Esophagus muscularis mucosa (tissue), 4 donors: ENCODE measurements at places on chromosomes 13 and 19.

- peak; percentile 66 for DNase-seq
These were observed 184.5 kb upstream of the SERP2 start for GRCh38 chr13:44189085-44189484.

GRCh38 chr19:49926515-49926914 lies 2.5 kb upstream of the ATF5 start:
- DNase-seq = no peak

- DNase-seq = no peak
These were observed 144.1 kb upstream of the MIR17HG start for GRCh38 chr13:91203430-91203829.

DNA sequence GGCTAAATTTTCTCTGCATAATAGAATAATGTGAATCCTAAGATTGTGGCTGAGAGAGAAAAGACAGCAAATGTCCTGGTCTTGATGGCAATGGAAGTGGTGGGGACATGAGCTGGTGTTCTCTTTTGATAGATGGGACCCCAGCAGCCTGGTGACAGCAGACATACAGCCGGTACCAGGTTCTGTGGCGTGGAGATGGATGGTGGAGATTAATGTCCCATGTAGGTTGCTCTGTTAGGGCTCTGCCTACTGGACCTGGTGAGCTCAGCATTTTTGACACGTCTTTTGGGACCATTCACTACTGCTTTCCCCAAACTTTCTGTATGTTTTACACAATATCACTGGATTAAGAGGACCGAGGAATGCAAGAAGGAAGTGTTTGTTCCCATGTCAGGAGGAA lies 8.2 kb upstream of the SIGLEC14 start:
- DNase-seq = no peak

DNA sequence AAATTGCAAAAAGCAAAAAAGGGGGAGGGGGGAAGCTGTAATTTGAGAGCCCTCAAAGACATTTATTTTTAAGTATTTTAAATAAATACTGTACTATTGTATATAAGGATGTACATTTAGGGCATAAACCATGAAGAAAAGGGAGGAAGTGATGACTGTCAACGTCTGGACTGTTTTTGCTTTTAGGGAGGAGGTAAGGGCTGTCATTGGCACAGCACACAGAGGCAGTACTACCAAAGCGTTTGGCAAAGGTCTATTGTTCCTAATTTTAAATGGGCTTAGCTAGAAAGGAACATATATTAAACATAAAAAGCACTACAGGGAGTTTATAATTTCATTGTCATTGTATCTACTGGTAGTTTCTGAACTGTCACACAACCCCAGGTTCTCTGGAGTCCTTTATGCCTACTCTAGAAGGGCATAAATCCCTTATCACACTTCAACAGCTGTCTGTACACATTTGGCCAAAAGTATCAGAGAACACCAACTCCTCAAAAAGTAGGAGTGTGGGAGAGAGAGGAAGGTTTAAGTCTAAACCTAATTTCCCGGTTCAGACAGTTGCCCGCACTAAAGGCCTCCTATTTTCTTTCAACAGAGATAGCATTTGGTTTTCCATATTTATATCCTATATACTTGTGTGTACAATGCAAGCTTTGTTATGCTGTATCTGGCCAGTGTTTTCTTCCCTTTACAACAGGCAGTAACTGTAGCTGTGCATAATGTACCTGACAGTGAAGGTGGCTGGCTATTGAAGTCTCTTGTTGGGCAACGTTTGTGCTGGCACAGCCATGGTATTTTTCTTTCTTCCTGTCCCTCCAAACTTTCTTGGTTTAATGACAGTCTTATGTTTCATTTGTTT lies 406.2 kb downstream of the KLF5 start:
- DNase-seq = no peak

DNA sequence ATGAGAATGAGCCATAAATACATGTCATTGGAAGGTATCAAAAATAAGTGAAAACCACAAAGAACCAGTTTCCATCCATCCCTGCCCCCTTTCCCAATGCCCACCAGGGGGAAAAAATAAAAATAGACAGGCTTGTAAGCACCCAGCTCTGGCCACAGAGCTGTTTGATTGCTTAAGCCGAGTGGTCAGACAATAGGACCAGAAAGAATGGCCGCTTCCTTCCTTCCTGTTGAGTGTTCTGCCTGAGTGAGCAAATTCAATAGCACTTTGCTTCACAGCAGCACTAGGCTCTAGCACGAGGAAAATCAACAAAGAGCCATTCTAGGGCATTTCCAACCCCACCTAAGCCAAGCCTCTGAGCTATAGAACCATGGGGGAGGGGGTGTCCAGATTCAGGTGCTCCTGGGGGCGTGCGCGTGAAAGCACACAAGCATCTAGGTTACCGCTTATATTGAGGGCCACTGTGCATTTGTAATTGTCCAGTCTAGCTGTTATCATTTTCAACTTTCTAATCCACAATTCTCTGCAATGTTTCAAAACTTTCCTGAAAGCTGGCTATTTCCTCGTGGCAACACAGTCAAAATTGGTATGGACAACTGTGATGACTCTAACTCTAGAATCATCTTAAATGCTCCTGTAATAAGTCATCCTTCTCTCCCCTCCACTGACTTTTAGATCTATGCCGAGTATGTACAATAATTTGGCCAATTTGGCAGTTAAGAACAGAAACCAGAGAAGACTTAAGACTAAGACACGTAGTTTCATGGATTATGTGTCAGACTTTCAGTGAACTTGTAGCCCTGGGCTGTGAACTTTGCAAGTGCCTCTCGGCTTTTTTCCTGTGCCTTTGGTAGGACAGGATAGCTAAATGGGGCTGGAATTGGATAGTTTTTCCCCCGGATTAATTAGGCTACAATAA lies 64.3 kb downstream of the SPRY2 start:
- peak; percentile 50 for DNase-seq

DNA sequence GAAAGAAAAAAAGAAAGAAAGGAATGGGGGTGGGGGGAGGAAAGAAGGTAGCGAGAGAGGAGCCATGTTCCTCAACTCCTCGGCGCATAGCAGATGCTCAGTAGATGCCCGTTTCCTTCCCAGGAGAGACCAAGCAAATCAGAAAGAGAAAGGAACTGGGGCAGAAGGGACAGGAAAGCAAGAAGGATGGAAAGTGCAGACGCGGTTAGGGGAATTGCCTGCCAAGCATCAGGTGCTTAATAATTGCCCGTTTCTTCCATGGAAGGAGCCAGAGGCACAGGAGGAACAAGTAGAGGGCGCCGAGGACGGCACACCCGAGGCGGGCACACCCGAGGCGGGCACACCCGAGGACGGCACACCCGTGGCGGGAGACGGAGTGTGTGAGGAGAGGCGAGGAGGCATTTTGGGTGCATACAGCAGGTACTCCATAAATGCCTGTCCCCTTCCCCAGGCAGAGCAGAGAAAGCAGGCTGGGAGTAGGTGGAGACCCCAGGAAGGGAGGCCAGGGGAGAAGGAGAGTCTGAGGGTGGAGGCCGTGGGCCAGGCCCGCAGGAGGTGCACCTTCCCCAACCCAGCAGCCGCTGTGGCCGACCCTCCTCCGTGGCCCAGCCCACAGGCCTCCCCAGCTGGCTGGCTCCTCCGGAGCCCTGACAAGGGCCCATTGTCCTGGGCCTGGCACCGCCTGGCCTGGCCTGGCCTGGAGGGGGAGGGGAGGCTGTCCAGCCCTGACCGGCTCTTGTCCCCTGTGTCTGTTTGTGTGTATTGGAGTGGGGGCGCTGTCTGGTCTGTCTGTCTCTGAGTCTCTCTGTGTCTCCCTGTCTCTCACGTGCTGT lies 14.6 kb downstream of the JOSD2 start:
- DNase-seq = no peak

DNA sequence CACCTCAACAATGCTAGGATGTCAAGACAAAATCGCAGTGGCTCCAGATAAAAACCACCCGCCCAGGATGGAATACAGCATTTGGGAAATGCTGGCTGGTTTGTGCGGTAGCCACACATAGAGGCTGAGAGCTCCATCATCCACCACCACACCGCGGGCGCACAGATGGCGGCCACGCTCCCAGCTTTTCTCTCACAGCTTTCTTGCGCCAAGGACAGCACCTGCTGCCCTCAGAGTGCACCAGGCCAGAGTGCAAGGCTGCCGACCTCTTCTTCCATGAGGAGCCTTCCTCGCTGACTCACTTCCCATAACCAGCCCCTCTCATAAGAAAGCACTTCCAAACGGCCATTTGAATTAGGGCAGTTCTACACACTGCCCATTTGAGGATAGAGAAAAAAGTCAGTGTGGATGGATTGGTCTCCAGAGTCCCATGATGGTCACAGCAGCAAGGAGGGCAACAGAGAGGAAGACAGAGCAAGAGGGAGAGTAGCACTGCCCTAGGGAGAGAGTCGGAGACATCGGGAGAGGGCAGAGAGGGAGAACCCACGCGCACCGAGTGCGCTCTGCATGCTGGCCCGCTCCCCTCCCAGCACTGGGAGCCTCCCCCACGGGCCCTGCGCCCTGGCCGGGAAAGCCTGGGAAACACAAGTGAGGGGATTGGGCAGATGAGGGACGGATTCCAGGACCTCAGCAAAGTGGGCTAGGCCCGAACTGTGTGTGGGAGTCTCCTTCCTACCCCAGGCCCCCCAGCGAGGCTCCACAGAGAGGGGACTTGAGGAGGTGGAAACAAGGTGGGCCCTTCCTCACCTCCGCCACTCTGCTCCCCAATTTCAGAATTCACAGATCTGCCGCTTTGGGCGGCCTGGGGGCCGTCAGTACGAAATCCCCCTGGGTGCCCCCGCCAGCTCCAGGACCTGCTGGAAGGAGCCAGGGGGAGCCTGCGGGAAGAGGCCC lies 156.9 kb downstream of the USP12 start:
- no peak for DNase-seq

DNA sequence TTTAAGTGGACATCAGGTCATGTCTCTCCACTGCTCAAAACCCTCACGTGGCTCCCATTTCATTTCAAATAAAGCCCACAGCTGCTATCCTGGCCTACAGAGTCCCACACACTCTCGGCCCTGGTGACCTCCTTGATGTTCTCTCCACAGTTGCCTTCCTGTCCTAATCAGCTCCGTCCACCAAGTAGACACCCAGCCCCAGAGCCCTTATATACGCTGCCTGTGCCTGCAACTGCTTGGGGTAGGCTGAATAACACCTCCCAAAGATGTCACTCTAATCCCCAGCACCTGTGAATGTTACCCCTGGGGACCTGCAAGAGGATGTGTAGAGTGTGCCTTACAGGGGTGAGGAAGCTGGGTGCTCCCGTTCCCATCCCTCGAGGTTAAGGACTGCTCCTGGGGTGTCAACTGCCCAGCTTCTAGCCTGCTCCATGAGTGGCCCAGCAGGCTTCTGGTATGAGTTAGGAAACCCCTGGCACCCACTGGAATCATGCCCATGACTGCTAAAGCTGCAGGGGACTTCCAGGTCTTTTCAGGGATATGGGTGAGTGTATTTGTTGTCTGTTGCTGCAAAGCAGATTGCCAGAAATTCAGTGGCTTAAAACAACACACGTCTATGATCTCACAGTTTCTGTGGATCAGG lies 6.0 kb downstream of the FAM187B start:
- peak; percentile 72 for DNase-seq

- DNase-seq = no peak
These were observed 76.8 kb downstream of the FREM2 start for GRCh38 chr13:38763446-38764381.

DNA sequence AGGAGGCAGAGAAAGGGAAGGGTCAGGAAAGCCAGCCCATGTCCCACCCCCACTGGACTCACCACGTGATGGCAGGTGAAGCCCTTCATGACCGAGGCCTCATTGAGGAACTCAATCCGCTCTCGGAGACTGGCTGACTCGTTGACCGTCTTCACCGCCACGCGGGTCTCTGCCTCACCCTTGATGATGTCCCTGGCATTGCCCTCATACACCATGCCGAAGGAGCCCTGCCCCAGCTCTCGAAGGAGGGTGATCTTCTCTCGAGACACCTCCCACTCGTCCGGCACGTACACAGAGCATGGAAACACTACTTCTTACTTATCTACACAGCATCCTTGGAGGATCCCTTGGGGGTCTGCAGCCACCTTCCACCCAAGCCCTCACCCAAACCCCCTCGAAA lies 55.7 kb downstream of the ZNF557 start:
- no peak for DNase-seq

DNA sequence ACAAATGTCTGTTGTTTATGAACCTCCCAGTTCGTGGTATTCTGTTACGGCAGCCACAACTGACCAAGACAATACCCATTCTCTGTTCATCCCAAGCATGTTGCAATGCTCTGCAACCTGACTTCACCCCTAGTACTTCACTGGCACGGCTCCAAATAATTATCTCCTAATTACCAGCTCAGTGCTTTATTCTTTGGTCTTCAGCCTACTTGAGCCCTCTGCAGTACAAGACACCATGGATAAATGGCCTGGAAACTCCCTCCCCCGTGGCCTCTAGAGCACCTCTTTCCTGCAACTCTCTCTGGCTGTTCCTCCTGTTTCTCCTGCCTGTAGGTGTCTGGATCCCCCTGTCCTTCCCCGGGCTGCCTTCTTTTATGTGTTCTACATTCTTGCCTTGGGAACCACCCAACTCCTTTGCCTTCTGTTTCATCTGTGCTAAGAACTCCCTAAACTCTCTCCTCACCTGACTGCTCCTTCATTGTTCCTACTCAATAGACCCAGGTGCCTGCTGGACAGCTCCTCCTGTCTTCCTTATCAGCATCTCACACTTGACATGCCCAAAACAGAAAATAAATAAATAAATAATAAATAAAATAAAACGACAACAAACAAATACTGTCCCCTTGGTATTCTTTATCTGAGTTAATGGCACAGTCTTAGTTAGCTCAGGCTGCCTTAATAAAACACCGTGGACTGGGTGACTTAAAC lies 200.4 kb upstream of the IPO5 start:
- DNase-seq = peak; percentile 82

DNA sequence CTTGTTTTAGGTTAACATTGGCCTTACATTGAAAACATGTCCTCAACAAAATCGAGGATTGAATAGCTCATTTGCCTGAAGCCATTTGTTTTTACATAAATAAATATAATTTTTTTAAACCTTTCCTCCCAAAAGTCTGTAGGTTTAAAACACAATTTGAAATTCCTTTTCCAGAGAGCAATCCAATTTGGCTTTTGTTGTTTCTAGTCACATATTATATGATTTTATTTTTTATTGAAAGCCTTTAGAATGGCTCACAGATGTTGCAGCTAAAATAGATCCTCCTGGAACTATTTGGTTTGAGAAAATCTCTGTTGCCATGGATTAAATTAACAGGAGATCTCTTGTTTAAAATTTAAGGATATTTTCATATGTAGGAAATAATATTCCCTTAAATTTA lies 512.6 kb downstream of the KLF5 start:
- no peak for DNase-seq

DNA sequence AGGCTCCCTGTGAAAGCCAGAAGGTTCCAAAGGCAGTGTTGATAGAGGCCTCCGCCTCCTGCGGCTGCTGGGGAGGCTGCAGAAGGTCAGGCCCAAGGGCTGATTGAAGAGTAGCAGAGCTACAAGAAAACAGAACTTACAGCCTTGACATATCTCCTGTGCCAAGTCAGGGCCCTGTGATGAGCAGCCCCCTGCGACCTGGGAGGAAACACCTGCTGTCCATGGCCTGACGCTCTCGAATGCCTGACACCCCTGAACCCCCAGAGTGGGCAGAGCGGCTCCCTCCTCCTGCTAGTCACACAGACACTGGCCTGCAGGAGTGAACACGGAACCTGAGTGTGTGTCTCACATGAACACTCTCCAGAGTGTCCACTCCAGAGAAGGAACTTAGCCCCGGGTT lies 38.2 kb upstream of the TUBGCP3 start:
- no peak for DNase-seq

GRCh38 chr19:48619692-48620585 lies 633 bp downstream of the SPHK2 start:
- DNase-seq = no peak
